Neural crest cell (in vitro differentiated cells): ENCODE measurements at places on chromosomes 11 and 22.

GRCh38 chr11:67369801-67370284 is 3.6 kb downstream of the CLCF1 start:
- no peak for DNase-seq

GRCh38 chr22:30752771-30753170 is 58.1 kb downstream of the OSBP2 start:
- DNase-seq: no peak

- DNase-seq: no peak
These were observed 347.2 kb upstream of the B3GAT1 start for GRCh38 chr11:134759274-134759673.

- no peak for DNase-seq
These were observed 96.9 kb downstream of the TRMU start for GRCh38 chr22:46432164-46433068.

GRCh38 chr22:41576877-41577276 is 12.8 kb downstream of the PMM1 start:
- peak; percentile 48 for DNase-seq

- DNase-seq: no peak
These were observed 608 bp downstream of the MLC1 start for GRCh38 chr22:50084614-50085021.

DNA sequence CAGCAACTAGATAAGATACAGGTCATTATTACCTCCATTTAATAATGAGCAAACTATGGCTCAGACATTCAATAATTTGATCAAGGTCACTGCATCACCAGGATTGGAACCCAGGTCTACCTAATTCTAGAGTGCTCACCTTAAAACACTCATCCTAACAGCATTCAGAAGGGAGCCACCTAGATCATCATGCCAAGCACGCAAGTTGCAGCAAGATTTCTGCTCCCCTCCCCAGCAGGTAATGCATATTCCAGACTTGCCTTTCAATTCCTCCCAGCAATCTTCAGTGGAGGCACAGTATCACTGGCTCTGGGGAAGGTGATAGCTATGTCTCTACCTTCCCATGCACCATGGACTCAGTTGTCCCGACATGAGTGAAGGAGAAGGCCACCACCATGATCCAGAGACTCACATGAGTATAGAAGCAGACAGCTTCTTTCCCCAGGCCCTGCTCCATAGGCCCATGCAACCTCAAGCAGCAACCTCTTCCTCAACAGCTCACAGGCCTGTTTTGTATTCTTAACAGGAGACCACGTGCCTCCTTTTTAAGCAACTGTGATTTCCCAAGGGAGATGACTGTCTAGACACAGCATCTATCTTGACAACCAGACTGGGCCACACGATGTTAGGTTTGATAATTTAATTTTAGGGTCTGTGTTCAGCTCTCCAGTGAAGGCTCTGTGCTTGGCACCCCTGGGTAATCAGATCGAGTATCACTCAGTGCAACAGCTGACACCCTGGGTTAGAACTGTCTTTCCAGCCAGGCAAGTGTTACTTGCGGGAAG is 36.4 kb downstream of the RAB30 start:
- DNase-seq: no peak

DNA sequence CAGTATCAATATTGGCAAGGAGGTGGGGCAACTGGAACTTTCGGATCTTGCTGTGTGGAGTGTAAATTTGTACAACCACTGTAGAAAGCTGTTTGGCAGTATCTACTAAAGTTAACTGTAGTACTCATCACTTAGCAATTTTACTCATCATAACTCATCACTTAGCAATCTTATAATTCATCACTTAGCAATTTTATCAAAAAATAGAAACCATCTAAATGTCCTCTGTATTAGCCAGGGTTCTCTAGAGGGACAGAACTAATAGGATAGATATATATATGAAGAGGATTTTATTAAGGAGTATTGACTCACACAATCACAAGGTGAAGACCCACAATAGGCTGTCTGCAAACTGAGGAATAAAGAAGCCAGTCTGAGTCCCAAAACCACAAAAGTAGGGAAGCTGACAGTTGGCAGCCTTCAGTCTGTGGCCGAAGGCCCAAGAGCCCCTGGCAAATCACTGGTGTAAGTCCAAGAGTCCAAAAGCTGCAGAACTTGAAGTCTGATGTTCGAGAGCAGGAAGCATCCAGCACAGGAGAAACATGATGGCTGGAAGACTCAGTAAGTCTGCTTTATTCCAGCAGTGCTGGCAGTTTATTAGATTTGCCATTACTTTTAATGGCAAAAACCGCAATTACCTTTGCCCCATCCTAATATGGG is 92.9 kb upstream of the USP47 start:
- no peak for DNase-seq

GRCh38 chr11:61489833-61490721 is 18.5 kb upstream of the LRRC10B start:
- DNase-seq: no peak

GRCh38 chr11:96228910-96229309 is 114.1 kb downstream of the MAML2 start:
- DNase-seq: no peak

- peak; percentile 36 for DNase-seq
These were observed 72.9 kb downstream of the CTTN start for GRCh38 chr11:70471254-70471653.

GRCh38 chr11:132792341-132793140 is 739.8 kb downstream of the OPCML start:
- no peak for DNase-seq

GRCh38 chr11:2432628-2433071 is 11.7 kb downstream of the TRPM5 start:
- DNase-seq: no peak

GRCh38 chr11:40514124-40514523 is 945.3 kb downstream of the LRRC4C start:
- DNase-seq: no peak

GRCh38 chr11:61860054-61860903 is 31.1 kb downstream of the FADS3 start:
- no peak for DNase-seq

DNA sequence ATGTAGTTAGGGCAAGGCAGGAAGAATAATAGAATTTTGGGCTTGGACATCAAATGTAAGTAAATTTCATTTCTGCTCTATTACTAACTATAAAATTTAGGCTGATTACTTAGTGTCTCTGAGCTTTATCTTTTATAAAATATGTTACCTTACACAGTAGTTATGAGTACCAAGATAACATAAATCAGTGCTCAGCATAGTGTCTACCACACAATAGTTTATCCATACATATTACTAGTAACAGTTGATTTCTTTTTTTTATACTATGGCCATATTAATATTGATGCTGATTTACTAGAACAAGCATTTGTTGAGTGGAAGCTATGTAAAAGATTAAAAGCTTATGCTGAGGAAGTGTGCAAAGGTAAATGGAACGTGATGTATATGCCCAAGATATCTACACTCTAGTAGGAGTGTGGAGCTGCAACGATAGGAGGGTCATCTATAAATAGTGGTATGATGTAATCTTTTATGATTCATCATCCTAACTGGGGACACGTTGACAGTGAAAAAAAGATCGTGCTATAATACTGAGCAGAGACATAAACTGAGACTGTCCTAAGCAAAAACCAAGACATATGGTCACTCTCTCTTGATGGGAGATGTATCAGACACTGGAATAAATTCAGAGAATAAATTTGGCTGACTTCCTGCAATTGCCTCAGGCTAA is 8.7 kb upstream of the SLC5A12 start:
- no peak for DNase-seq

DNA sequence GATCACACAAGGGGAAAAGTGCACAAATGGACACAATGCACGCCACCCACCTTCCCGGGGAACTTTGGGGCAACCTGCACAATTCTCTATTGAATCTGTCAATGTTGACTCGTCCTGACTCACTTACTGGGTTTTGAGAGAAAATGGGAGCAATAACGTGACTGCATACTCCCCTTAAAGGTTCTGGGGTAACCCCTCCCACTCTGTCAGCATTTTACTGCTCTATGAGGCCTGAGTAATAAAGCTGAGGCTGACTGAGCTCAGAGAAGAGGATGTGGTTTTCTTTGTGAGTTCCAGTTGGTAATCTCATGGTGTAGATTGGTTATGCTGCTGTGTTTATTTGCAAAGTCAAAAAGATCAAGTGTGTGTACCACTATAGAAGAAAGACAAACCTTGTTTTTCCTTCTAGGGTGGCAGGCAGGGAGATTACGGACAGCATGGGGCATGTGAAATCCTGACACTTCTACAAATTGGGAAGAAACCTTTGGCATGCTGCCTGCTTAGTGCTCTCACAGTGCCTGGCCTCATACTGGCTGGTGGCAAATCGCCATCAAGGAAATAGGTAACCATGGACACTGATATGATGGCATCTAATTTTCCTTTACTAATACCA is 16.1 kb upstream of the APOA1 start:
- DNase-seq: no peak

GRCh38 chr11:34405079-34405858 is 33.5 kb upstream of the CAT start:
- DNase-seq: no peak

GRCh38 chr11:1639666-1640065 is 10.1 kb downstream of the KRTAP5-5 start:
- DNase-seq: no peak

- DNase-seq: no peak
These were observed 93.3 kb downstream of the SGSM3 start for GRCh38 chr22:40463683-40464082.

DNA sequence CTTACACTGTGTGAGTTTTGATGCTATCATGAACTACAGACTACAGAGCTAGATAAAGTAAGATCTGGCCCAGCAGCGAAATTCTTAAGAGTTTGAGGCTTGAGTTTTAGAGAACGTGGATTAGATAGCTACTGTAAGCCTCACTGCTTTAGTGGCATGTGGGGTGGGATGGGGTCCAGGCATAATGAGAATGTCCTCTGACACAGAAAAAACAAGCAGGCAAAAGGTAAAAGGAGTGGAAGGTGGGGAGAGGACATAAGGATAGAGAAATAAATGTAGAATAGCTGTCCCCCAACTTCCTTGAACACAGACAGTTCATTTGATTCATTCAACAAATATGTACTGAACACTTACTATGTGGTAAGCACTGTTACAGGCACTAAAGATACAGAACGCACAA is 324.5 kb upstream of the PITPNB start:
- DNase-seq: no peak

- DNase-seq: no peak
These were observed 24.2 kb downstream of the SNU13 start for GRCh38 chr22:41664490-41664889.

- DNase-seq: no peak
These were observed 325.4 kb upstream of the CCDC90B start for GRCh38 chr11:83611600-83611999.

DNA sequence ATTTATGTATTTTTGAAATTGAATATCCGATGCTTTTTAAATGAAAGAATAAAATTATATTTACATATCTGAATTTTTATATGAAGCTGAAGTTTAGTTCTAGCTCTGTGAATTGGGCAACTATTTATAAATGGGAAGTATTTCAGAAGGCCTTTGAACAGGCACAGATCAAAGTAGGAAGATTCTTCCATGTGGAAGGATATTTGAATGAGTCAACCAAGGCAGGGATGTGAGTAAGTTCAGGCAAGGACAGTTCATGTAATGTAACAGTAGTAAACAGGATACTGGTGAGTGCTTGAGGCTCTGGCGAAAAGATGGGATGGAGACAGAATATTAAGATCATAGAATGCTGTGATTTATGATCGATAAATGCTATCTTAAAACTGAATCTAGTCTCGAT is 417.8 kb upstream of the CCDC179 start:
- no peak for DNase-seq

DNA sequence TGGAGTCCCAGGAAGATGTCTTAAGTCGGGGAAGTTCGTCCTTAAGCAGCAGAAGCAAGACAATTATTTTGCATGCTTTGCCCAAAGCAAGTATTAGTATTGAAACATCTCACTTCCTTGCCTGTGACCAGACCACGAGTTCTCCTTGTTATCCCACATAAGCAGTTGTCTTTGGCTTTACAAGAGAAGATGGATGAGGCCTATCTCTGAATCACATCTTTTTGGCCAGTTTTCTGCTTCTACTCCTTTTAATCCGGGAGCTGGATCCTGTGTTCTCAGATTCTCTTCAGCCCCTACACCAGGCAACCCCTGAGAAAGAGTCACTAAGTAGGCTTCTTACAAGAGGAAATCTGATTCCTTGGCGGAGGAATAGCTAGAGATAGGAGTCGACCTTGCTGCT is 2.1 kb downstream of the SYT9 start:
- no peak for DNase-seq

GRCh38 chr11:111846636-111847035 is 24.7 kb downstream of the ALG9 start:
- no peak for DNase-seq

DNA sequence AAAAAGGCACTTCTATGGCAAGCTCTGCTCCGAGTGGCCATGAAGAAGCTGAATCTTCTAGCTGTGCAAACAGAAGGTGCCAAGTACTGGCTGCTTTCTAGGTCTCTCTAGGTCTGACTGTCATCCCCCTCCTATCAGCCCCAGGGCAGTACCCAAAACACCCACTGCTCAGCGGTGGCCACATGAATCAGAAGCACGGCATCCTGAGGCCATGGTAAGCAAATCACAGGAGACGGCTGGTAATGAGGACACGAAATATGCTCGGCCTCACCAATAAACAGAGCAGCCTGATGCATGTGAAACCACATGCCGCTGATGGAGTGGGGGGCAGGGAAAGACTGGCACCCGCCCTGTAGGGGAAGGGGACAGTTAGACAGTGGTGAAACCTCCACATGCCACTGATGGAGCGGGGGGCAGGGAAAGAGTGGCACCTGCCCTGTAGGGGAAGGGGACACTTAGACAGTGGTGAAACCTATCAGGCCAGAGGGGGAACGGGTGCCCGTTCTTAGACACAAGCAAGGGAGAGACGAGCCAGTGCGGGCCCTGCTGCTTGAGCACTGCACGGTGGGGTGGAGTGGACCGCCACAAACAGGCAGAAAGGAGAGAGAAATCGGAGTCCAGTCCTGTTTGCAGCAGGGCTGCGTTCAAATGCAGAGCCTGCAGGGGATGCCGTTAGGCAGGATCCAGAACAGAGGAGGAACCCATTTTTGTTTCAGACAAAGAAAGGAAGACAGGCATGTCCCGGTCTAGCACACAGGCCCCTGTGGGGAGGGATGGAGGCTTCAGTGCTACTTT is 29.9 kb upstream of the MOB2 start:
- DNase-seq: no peak

DNA sequence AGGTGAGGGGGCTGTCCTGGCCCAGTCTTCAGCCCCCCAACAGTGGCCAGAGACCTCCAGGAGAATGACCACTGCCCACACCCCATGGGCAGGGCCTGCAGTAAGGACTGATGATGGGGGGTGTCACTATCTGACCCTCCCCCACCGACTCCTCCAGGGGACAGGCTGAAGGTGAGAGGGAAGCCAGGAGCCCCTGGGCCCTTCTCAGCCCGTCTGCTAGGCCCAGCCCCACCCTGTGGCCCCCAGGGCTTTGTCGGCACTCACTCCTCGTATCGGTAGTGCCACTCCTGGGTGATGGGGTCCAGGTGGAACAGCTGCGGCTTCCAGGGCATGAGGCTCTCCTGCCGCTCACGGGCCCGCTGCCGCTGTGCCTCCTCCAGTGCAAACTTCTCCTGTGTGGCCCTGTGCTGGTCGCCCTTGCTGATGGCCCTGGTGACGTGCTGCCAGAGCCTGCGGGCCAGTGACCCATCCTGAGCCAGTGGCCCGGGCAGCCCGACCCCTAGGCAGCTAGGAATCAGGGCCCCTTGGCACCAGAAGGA is 35.4 kb upstream of the CARS1 start:
- no peak for DNase-seq

- DNase-seq: no peak
These were observed 107.9 kb downstream of the C11orf58 start for GRCh38 chr11:16846305-16846704.

- no peak for DNase-seq
These were observed 13.9 kb upstream of the MED17 start for GRCh38 chr11:93770160-93770559.
